ENCODE measurements at places on chromosomes 5 and 9.
A peak's percentile ranks its signal among the peaks of the same experiment; 100 is the strongest.

DNA sequence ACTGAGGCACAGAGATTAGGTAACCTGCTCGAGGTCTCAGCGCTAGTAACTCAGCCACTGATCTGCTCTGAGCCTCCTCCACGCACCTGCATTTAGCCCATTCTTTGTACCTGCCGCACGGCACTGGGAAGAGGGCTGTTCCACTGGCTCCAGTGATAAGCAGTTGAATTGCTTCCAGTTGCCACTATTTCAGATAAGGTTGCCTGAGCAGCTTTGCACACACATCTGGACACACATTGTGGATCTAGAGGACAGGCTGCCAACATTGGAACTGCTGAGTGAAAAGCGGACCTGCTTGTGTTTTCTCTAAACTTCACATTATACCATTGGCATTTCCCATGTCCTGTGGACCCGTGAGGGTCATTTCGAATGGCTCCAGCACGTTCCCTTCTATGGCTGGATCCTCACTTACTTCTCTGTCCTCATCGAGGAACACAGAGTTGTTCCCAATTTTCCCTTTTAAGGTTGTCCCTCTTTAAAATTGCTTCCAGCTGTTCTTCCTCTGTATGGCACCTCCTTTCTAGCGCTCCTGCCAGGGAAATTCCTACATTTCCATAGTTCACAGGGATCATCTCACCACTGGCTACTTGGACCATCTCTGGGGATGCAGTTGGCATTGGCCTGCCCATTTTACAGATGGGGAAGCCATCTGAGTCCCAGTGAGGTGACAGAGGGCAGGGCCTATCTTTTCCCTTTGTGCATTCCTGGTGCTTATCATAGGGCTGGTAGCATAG, 45.9 kb upstream of the RPL26L1 start:
- DNase-seq: no peak

DNA sequence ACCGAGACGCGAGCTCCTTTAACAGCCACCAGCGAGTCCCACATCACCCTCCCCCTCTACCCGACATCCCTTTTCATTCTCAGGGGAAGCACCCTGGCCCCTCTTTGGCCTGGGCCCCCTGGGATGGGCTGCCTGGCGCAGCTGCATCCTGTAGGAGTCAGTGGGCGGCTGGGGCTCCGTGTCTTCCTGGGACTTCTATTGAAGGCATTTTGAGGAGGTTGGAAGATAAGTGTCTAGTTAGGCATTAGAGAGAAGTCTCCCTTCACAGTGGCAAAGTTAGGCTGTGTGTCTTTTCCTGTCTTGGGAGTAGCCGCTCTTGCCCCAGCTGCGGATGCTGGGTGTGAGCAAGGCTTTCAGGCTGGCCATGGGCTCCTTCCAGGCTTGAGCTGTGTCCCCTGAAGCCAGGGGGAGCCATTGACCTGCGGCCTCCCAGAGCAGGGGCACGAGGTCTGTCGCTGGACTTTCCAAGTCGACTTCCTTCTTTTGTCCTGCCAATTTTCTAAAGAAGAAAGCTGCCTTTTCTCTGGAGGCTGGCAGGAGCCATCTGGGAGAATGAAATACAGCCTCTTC, 18.6 kb upstream of the NKD2 start:
- DNase-seq: no peak

- DNase-seq: no peak
Measured at GRCh38 chr5:80654054-80654390, 430 bp upstream of the MSH3 start.

DNA sequence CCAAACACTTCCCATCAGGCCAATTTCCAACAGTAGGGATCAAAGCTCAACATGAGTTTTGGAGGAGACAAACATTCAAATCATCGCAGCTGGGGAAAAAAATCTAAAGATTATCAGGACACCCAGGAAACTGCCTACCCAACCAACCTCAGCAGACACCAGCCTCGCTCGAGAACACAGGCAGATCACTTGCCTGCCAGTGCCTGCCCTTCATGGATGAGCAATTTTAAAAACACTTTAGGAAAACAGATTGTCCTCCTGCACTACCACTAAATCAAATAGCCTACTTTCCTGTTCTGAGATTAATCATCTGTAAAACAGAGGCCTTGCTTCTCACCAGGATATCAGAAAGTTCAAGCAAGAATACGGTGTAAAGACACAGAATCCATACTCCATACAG, 14.7 kb upstream of the TMEM174 start:
- no peak for DNase-seq

GRCh38 chr5:153562189-153562588, 71.7 kb downstream of the GRIA1 start:
- peak; percentile 63 for DNase-seq

DNA sequence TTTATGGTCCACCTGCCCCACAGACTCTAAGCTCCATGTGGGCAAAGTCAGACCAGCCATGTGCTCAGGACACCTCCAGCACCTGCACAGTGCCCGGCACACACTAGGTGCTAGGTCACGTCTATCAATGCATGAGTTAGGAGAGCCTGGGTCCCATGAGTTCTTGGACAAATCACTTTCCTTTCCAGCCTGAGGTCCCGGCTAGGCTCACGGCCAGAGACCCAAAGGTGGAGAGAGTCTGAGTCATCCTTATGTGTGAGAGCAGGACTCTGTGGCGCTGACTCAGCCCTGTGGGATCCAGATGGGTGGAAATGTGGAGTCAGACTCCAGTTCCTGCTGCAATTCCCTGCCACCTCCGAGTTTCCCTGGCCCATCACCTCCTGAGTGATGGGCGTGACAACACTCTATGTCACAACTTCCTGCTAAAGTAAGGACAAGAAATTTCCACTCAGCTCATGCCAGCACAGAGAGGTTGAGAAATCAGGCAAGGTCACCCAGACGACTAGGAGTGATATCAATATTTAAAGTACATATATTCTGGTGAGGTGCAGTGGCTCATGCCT, 2.5 kb upstream of the ST6GALNAC4 start:
- DNase-seq: peak; percentile 99

GRCh38 chr5:127863610-127864395, 160.6 kb downstream of the CCDC192 start:
- no peak for DNase-seq

GRCh38 chr5:111299067-111299481, 74.9 kb downstream of the CAMK4 start:
- no peak for DNase-seq
